NCI-H82 (cell line): ENCODE measurements at places on chromosomes 6 and 20.

DNA sequence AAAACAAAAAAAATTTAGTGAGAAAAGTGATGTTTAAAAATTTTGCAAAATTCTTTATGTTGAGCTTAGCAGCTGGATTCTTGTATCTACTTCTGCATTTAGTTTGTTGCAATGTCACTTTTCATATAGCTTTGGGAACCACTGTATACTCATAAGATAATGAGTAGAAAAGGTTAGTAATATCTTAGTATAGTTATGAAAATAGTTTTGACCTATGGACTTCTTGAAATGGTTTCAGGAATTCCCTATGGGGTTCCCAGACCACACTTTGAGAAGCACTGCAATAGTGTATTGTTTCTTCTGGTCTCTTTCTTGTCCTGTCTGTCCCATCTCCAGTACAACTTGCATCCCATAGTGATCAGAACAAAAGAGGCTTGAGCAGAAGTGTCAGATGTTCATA, 29.4 kb downstream of the PPP1R16B start:
- no peak for DNase-seq

DNA sequence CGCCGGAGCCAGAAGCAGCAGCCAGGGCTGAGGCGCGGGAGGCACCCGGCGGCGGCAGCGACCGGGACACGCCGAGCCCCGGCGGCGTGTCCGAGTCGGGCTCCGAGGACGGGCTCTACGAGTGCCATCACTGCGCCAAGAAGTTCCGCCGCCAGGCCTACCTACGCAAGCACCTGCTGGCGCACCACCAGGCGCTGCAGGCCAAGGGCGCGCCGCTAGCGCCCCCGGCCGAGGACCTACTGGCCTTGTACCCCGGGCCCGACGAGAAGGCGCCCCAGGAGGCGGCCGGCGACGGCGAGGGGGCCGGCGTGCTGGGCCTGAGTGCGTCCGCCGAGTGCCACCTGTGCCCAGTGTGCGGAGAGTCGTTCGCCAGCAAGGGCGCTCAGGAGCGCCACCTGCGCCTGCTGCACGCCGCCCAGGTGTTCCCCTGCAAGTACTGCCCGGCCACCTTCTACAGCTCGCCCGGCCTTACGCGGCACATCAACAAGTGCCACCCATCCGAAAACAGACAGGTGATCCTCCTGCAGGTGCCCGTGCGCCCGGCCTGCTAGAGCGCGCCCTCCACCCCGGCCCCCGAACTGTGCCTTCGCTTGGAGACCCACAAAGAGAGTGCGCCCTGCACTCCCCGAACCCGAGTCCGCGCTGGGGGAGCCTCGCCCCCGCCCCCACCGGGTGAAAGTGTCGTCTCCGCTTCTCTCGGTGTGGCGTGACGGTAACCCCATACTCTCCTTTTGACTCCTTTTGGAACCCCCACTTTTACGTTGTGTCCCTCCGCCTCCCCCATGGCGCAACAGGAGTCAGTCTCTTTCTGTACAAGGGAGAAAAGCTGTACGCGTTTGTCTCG, 1.6 kb downstream of the INSM1 start:
- DNase-seq: peak; percentile 59

DNA sequence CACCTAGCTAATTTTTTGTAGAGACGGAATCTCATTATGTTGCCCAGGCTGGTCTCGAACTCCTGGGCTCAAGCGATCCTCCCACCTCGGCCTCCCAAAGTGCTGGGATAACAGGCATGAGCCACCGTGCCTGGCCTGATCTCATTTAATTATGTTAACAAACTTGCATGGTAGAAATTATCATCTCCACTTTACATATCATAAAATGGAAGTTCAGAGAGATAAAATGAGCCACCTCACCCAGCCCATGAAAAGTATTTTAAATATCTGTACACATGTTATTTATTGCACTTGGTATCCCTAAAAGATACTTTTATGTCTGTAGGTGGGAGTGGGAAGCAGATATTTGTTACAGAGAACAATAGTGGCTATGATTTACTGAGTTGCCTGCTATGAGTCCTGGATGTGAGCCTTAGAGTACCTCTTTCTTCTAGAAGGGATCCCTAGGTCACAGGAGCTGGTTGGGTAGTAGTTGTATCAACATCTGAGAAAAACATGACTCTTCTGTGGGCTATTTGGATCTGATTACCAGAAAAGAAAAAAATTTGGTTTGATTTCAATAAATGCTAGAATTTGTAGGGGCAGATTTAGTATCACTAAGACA, 52.4 kb upstream of the EIF2S2 start:
- DNase-seq: no peak

- DNase-seq: no peak
These were observed 9.3 kb upstream of the FKBP1A start for GRCh38 chr20:1402149-1402548.

DNA sequence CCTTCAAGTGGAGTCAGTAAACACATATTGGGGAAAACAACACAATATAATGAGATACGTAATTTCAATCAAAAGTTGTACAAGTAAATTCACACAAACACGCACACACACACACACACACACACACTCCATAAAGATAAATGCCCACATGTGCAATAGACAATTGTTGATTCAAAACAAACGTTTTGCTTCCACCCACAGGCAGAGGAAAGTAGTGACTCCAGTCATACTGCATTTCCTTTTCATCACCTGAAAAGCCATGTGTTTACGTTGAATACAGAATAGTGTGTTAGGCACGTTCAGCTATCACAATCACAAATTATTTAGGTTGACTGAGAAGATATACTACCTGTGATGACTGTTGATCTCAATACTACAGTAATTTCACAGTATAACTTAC, 443.8 kb upstream of the MANEA start:
- DNase-seq: peak; percentile 40

DNA sequence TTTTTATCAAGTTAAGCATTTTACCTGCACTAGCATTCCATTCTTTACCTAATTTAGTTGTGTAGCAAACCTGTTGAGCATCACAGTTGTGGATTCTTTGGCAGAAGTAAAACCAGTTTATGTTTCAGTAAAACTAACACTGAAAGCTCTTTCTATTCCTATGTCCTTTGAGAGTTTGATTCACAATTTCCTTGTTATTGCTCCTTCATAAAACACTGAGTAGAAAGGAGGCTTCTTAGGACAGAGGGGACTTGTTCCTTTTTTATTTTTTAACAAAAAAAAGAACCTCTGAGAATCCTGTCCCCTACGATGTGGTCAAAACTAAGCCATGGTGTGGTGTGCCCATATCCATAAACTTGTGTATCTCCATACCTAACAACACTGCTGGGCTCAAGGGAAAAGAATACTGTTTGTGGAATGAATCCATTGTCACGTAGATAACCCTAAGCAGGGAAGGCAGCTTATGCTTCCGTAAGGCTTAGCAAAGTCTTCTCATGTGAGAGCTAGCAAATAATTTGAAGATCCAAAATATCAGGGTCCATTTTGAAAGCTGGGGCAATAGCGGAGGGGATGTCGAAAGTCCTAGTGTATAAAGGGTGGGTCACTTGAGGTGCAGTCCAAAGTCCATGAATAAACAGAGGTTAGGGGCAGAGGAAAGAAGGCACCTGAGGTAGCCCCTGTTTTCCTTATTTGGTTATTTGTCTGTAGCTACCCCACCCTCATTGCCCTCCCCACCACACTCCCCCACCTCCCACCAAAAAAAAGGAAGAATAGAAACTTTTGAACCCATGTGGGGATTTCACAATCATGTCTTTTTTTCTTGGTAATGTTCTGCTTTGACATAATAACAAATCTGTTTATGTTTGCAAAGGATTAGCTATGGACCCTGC, 71.0 kb downstream of the PLAGL1 start:
- peak; percentile 56 for DNase-seq

DNA sequence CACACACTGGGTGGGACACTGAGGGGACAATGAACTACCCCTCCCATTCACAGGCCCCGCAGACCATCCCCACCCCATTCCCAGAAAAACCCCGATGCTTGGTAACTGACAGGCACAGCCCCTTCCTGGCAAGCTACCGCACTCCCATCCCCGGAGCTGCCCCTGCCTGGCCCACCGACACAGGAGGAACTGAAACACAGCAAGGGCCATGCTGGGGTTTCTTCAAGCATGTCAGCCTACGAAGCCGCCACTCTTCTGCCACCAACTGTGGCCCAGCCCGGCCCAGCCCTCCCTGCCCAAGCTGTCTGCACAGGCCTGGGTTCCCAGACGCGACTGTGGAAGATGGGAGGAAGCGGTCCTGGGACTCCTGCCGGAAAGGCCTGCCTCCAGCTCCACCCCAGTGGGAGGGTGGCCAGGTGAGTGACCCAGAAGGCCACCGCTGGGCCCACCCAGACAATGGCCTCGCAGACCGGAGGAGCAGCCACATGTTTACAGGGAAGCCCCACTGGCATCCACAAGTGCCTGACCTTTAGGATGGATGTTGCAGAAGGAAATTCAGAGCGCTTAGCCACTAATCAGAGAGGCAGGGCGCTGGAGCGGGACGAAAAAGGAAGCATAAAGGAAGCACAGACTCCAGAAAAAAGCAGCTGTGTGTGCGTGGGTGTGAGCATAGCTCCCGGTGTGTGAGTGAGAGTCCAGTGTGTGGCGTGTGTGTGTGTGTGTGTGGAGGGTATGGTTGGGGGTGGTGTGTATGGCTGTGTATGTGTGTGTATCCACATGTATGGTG, 91.6 kb downstream of the PRND start:
- DNase-seq: no peak

- no peak for DNase-seq
These were observed 65.7 kb downstream of the SRC start for GRCh38 chr20:37411408-37412219.

GRCh38 chr6:141610741-141611140, 522.0 kb upstream of the GJE1 start:
- peak; percentile 10 for DNase-seq

GRCh38 chr6:134802426-134803058, 147.4 kb downstream of the ALDH8A1 start:
- no peak for DNase-seq

DNA sequence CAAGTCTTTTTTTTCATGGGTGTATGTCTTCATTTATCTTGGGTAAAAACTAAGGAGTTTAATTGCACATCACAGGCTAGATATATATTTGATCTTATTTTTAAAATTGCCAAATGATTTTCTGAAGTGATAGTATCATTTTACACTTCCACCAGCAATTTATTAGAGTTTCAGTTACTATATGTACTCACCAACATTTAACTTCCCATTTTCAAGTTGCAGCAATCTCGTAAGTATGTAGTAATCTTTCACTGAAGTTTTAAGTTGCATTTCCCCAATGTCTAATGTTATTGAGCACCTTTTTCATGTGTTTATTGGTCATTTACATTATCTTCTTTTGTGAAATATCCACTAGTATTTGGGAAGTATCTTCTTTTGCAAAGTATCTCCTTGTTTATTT, 277.4 kb upstream of the CNR1 start:
- no peak for DNase-seq

GRCh38 chr6:90284236-90285041, 12.2 kb downstream of the BACH2 start:
- no peak for DNase-seq

GRCh38 chr6:142871910-142872331, 73.1 kb downstream of the HIVEP2 start:
- no peak for DNase-seq

- DNase-seq: no peak
These were observed 455.1 kb upstream of the CITED2 start for GRCh38 chr6:139829576-139829975.

DNA sequence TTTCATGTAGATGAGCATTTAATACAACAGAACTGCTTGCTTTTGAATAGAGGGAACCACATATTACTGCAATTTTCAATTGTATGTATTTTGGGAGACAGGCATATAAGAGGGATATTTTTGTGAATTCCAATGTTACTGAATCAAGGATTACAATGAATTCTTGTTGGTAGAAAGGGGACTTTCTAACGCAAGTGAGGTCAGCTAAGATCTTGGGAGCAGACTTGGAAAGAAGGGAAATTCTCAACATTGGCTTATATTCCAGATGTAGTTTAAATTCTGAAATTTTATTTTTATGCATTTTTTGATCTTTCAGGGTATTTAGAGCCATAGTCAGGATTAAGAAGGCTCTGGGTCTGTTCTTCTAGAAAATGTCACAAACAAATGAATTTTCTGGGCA, 43.3 kb upstream of the CTAGE9 start:
- DNase-seq: no peak

DNA sequence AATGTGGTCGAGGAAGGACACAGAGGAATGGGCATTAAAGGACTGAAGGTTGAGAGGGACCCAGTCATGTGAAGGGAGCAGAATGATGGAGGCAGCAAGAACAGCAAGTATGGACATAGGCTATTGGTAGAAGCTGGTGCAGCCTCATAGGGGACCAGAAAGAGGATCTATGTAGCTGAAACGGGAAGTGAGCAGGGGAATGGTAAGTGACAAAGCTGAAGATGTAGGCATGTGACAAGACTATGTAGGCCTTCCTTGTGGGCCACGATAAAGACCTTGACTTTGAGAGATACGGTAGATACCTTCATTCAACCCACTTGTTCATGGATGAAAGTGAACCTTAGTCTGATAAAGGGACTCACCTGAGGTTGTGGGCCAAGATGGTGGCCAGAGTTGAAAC, 3.5 kb downstream of the CTNNBL1 start:
- no peak for DNase-seq

GRCh38 chr6:148822819-148823218, 76.0 kb downstream of the UST start:
- DNase-seq: no peak

GRCh38 chr6:151002057-151002450, 136.6 kb downstream of the MTHFD1L start:
- DNase-seq: no peak

- DNase-seq: no peak
These were observed 190.1 kb upstream of the ARID1B start for GRCh38 chr6:156587071-156587470.

DNA sequence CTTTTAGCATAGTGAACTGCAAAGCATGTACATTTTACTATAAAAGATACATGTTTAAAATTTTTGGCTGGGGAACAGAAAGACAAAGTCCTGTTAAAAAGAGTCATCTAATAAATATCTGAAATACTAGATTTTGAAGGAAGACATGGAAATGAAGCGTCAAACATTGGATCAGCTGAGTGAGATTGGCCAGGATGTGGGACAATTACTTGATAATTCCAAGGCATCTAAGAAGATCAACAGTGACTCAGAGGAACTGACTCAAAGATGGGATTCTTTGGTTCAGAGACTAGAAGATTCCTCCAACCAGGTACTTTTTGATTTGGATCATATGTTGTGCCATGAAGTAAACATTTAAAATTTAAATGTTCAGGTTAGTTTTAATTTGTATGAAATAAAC, 162.3 kb downstream of the UTRN start:
- DNase-seq: no peak

DNA sequence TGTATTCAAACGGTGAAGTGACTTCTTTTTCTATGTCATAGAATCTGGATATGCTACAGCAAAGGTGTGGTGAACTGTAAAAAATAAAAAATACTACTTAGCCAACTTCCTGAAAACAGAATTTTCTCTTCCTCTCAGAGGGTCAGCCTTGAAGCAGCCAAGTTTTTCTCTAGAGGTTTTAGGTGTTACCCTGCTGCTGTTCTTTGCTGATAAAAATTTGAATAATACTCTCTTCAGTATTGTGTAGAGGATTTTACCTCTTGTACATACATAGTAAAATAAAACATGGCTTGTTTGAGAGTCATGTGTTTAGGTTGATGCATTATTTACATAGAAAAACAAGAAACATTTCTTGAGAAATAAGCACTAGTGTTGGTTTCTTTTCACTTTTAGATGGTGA, 458.4 kb downstream of the TBC1D32 start:
- no peak for DNase-seq

GRCh38 chr20:58986286-58986967, 5.4 kb downstream of the NELFCD start:
- no peak for DNase-seq
